Stimulated activated CD4-positive, alpha-beta T cell treated with anti-CD3 and anti-CD28 coated beads, Interleukin-1b, Interleukin-23, amount 100 ng/mL, for 24 hours (primary cell): ENCODE measurements at places on chromosomes 2 and 18.
A peak's percentile ranks its signal among the peaks of the same experiment; 100 is the strongest.

GRCh38 chr18:22394428-22394827, 23.3 kb downstream of the CTAGE1 start:
- no peak for DNase-seq

DNA sequence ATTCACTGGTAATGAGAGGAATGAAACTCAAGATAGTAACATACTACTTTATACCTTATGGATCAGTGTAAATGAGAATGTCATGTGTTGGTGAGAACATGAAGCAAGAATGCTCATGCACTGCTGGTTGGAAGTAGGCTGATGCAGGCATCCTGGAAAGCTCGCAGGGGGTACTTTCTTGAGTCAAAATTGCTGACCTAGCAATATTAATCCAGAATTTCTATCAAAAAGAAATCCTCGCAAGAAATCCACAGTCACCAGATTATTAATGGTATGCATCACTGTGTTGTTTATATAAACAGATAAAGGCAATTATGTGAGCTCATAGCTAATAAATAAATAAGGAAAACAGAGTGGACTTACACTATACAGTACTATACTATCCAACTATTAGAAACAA, 713.7 kb upstream of the PKDCC start:
- DNase-seq, result no peak

- no peak for DNase-seq
Measured at GRCh38 chr18:63140997-63141777, 178.4 kb downstream of the BCL2 start.

DNA sequence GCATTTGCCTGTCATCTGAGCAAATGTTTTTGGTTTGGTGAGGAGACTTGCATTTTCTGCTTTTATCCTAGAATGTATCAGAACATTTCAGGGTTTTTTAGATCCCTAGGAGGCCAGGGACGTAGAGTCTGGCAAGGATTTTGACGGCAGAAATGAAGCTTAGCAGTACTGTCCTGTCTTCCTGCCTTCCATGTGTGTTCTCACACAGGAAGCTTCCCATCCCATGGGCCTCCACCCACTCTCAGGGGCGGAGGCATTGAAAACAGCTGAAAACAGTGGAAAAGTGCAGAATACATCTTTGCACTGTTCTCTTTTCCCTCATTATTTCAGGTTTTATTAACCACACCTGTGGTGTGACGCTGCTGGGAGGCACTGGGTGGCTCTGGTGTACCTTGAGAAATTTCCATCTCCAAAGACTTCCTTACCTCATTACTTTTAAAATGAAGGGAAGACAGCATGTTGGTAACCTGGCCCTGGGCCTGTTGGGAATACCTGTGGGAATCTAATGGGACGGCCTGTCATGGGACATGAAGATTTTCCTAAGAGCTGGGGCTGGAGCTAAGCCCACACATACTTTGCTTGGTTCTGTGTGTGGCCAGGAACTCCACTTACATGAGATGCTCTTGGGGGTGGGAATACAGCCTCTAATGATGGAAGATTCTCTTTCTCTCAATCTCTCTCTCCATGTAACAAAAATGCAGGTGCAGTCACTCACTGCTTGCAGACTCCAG, 20.5 kb downstream of the PCARE start:
- no peak for DNase-seq

DNA sequence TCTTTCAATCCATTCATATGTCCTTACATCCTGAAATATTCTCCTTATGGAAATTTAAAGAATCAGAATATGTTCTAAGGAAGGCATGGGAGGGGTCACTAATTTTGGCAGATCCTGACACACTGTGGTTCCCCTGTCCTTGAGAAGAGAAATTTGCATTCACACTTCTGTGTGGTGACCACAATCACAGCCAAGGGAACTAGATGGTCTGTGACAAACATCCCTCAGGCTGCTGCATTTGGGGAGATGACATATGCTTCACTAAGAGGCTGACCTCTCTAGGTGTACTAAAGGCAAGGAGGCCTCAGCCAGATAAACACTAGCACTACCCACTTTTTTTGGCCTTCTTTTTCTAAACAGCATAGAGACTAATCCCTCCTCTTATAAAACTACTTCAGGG, 129.6 kb downstream of the MREG start:
- no peak for DNase-seq

- DNase-seq, result no peak
Measured at GRCh38 chr2:422676-423435, 135.0 kb upstream of the ALKAL2 start.

DNA sequence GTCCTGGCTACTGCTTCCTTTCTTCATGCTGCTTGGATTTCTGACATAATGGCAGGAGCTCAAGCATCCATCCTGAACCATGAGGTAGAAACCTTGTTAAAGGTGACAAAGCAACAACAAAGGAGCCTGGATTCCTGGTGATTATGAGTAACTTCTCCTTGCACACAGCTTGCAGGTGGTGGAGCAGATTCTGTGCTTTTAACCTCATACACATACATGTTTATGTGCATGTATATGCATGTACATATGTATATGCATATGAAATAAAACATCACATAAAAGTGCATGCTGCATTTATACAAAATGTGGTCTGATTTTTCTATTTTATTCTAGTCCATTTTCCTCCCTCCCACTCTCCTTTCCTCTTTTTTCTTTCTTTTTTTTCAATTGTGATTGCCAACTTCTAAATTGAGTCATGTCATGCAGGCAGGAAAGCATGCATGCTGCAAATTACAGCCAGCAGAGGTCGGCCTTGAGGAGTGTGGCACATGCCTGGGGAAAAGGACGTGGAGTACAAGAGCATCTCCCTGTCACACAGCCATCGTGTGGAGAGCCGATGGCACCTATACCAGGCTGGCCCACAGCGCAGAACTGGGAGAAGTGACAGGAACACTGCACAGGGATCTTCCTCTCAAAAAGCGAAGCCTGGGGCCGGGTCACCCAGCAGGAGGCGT, 17.9 kb downstream of the LCT start:
- peak; percentile 14 for DNase-seq

DNA sequence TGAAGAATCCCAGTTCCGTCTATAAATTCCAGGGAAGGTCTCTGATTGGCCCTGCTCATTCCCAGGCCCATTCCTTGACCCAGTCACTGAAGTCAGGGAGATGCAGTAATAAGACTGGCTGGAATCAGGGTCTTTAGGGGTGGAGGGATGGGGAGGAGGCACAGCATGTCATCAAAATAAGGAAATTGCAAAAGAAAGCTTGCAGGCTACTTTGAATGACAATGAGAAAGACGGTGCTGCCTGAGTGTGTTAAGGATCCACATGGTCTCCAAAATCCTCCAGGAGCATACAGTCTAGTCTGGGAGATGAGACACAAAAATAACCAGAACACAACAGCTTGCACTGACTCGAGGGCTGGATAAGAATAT, 2.0 kb upstream of the DES start:
- no peak for DNase-seq

DNA sequence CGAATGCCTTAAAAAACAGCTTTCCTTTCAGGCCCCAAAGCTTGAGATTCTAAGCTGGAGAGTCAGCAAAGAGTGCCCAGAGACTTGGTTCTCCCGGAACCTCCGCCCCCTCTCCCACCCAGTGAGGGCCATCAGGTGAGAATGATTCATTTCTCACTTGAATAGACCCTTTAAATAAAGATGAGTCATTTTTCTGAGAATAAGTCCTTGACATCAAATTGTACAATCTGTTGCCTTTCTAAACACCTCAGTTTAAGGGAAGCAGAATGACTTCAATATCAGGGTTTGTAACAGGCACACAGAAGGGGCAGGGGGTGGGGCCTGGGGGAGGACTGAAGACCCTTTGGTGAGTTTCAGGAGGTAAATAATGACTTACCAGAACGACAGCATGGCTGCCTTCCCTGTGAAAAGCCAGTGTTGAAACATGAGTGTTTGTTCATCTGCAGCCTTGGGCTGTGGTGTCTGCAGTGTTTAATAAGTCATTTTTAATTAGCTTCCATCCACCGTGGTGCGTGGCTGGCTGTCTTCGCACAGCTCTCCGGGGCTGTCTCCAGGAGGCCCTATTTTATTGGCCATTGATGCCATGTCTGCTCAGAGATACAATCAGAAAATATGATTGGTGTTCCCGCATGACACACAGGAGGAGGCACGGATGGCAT, 134.9 kb upstream of the ZNF236 start:
- no peak for DNase-seq

- no peak for DNase-seq
Measured at GRCh38 chr2:105308382-105309146, 21.0 kb downstream of the TGFBRAP1 start.

DNA sequence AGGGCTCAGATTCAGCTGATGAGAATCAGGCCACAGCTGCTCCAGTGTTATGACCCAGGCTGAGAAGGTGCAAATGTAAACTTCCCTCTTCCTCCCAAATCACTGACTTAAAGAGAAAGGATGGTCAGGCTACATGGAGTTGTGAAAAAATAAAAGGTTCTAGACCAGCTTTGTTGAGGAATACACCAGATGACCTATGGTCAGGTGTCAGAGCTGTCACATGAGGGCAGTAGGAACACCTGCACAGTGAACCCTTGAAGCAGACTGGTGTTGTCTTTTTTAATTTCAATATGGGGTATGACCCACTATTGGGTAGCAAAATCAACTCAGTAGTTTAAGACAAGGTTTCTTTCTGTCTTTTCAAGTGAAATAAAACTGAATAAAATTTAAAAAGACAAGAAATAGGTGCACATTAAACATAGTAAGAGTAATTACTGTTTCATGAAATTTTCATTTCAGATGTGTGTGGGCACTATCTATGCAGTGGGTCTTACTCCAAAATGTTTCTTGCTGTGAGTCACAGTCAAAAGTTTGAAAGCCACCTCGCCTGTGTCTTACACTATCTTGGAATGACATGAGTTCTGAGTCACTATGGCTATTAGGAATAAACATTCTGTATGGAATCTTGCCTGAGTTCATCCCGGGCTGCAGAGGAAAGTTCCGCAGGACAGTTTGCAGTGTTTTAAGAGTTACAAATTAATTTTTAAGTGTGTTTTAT, 83.6 kb downstream of the ACVR1 start:
- no peak for DNase-seq

- no peak for DNase-seq
Measured at GRCh38 chr2:157747695-157748370, 119.2 kb upstream of the ACVR1C start.

- DNase-seq, result no peak
Measured at GRCh38 chr2:158932131-158932645, 36.3 kb upstream of the TANC1 start.

DNA sequence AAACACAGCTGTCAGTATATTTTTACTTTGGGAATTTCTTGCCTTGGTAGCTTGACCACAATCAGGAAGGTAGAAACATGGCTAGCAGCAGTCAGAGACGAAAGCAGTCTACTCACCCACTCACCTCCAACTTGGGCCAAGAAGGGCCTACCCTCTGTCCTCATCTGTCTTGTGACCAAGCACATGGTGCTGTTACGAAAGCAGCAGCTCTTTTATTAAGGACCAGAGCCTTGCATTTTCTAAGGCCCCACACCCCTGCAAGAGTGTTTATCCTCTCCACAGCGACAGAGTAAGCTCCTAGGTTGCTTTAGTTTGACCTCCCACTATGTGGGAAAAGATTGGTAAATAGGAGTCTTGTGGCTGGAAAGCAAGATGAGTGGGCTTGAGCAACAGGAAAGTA, 31.3 kb upstream of the MSTN start:
- DNase-seq, result no peak

DNA sequence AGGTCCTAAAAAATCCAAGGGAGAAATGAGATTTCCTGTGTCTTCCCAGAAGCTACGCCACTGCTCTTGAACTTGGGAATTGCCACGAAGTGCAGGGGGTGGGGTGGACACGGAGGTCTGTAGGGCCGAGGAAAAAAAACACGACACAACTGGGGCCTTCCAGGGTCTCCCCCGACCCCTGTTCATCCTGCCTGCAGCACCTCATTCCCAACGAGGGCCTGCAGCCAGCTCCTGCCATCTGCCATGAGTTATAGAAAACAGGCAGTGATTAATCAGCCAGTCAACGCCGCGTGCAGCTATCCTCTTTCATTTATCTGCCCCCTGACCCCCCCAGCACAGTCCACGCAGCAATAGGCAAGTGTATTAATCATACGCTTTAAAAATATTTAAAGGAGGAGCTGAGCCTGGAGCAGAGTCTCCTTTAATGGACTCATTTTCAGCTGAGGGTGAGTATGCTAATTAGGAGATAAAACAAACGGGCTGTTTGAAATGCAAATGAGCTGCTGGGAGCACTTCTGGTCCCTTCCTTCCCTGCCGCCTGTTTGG, 209.9 kb downstream of the TFCP2L1 start:
- peak; percentile 31 for DNase-seq

GRCh38 chr18:44789710-44790109, 109.0 kb downstream of the SETBP1 start:
- DNase-seq, result no peak

- no peak for DNase-seq
Measured at GRCh38 chr2:29549069-29549380, 372.4 kb downstream of the ALK start.

DNA sequence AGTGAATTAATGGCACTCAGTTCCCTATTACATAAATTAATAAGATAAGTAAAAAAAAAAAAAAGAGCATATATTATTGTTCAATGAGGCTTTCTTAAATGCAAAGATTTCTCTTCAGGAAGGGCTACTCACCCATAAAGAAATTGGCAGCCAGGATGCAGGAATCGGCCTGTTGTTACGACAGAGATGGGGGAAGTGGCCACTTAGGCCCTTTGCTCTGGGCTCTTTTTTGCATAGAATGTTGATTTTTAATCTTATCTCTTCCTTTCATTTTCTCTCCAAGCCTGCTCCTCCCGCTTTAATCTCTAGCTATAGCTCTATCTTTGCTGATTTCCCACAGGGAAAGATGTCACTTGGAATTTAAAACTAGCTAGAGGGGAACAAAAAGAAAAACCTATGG, 391.8 kb upstream of the CRIM1 start:
- no peak for DNase-seq

- no peak for DNase-seq
Measured at GRCh38 chr2:20490300-20491181, 43.7 kb downstream of the RHOB start.

DNA sequence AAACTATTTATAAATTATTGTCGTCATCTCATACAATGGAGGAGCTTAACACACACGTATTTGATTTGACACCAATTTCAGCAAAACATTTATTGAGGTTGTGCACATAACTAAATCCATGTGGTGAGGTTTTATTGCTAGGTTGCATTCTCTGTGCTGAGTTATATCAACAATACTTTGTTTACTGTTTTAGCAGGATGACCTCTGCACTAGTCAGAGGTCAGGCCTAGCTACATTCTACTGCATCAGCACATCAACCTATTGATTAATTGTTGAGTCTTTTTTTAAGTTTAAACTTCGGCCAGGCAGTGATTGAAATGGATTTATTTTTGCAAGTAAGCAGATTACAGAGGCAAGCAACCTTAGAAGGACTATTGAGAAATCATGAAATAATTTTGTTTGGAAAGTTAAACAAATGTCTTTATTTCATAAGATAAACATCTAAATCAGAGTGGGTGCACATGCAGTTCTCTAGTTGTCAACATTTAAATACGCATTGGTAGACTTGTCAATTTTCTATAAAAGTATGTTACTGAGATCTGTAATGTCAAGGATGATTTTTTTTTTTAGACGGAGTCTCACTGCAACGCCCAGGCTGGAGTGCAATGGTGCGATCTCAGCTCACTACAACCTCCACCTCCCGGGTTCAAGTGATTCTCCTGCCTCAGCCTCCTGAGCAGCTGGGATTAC, 75.2 kb upstream of the CD28 start:
- DNase-seq, result no peak
